Hypothalamus (tissue), 51 donors: ENCODE measurements at places on chromosomes 3 and 15.

DNA sequence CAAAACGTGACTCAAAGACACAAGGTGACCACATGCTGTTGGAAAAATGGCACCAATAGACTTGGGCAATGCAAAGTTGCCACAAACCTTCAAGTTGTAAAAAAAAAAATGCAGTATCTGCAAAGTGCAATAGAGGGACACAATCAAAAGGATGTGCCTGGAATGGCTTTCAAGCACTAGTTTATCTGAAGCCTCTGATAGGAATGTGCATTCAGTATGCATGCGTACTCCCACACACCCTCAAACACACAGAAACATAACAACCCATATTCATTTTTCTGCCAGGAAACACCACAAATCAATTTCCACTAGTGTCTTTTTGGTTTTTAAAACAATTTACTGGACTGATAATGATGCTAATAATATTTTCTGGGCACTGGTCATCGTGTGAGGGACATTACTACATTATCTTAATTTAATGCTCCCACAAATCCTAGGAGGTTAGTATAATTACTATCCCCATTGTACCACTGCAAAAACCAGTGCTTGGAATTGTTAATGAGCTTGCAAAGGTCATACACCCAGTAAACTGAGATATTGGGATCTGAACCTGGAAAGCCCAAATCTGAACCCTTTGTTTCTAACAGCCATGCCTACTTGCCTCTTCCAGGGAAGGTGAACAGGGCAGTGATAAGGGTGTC, 298.7 kb downstream of the MAGI1 start:
- DNase-seq, result no peak

DNA sequence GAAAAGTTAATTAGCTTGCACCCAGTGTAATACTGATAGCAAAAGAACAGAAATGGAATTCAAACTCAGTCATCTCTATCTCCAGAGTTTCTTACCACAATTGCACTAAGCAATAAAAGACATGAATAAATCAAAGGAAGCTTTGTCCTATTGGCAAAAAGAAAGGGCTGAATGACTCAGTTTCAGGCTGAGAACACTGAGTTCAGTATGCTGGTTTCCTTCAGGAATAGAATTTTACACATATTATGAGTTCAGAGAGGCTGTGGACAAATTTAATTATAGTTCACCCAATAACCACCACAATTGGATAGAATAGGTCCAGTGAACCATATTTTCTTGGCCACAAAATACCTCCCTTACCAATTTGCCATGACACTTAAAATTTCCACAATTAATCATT, 249.7 kb downstream of the KCNMB2 start:
- DNase-seq, result no peak

- DNase-seq, result no peak
Measured at GRCh38 chr3:48596157-48596556, 1.0 kb upstream of the COL7A1 start.

DNA sequence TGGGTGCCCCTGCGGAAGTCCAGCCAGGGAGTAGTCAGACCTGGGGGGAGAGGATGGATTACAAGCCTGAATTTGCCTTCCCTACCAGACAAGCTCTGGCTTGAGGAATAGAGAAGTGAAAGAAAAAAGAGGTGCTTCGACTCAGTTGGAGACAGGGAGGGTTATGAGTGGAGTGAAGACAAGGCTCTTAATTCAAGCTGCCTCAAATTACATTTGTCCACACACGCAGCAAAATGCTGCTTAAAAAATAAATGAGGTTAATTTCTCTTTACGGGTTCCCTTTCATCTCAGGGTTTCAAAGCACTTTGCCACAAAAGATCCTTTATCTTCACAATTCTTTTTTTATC, 49.0 kb upstream of the SLC4A7 start:
- DNase-seq, result no peak

GRCh38 chr3:53588122-53588521, 93.7 kb downstream of the CACNA1D start:
- DNase-seq, result no peak

GRCh38 chr15:69578787-69579583, 126.4 kb downstream of the RPLP1 start:
- no peak for DNase-seq

DNA sequence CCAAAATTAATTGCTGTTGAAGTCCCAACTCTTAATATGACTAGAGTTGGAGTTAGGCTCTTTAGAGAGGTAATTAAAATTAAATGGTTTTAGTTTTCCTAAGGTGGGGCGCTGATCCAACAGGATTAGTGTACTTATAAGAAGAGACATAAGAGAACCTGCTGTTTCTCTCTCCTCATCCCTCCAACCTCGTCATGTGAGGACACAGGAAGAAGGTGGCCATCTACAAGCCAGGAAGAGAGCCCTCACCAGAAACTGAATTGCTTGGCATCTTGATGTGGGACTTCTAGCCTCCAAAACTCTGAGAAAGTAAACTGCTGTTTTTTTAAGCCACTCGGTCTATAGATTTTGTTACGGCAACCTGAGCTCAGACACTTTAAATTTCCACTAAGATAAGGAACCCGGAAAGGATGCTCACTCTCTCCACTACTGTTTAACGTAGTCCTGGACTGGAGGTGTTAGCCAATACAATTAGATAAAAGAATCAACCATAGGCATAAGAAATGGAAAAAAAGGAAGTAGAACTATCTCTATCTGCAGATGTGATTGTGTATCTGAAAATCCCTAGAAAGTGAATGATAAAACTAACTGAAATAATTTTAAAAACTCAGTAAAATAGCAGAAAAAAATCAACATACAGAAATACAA, 26.8 kb downstream of the DCBLD2 start:
- no peak for DNase-seq

- no peak for DNase-seq
Measured at GRCh38 chr15:80934761-80935221, 54.8 kb downstream of the MESD start.

GRCh38 chr3:31275038-31275572, 257.6 kb upstream of the STT3B start:
- DNase-seq, result no peak

DNA sequence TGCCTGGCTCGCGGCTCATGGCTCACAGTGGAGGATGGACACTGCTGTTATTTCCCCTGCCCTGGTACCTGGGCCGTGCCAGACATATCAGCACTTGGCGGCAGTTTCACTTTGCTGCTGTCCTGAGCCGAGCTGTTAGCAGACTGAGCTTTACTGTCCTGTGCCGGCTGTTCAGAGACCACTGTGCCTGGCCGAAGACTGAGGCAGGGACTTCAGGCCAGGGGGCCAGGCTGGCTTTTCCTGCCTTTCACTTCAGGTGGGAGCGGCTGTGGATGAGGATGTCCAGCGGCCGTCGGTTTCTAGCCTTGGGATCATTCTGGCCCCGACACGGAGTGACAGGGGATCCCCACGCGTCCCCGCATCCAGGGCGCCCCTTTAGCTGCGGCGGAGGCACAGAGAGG, 1.1 kb downstream of the ATP10A start:
- no peak for DNase-seq

GRCh38 chr3:98921957-98922356, 20.5 kb upstream of the DCBLD2 start:
- DNase-seq, result no peak

DNA sequence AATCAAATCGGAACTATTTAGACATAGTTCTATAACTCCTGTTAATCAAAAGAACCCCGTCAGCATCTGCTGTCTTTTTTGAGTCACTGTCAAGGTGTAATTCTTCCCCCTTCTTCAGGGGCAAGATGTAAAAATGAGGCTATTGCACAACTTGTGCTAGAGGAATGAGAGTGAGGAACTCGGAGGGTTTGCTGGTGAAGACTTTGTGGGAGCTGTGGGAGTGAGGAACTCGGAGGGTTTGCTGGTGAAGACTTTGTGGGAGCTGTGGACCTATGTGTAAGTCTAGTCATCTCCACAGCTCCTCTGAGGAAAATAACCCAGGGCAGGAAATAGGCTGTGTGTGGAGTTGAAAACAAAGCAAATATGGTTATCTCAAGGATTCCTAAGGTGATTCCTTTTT, 2.5 kb upstream of the CERS3 start:
- DNase-seq, result no peak

DNA sequence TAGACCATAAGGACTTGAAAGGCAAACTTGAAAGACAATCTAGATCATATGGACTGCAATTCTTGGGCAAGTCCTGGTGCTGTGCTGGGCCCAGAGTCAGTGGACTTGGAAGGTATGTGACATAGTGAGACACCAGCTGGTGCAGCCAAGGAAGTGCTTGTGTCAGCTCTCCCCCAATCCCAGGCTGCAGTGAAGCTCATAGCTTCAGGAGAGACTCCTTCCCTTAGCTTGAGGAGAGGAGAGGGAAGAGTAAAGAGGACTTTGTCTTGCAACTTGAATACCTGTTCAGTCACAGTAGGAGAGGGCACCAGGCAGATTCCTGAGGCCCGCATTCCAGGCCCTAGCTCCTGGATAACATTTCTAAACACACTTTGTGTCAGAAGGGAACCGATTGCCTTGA, 127.4 kb upstream of the ZPLD1 start:
- DNase-seq, result no peak

DNA sequence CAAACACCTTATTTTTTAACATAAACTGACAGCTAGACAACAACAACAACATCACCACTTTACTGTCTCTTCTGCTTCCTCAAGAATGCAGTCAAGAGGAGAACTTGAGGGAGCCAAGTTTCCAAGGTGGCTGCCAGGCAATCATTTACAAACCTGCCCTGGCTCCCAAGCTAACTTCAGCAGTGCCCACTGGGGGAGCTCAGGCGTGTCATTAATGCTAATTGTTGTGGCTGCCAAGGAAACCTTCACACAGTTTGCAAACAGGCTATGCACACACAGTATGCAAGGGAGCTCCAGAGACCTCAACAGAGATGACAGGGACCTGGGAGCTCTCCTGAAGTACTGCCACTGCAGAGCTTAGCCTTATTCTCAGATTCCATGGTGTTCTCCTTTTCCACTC, 2.1 kb downstream of the DZIP1L start:
- DNase-seq, result no peak

GRCh38 chr3:174613173-174613572, 246.0 kb upstream of the NAALADL2 start:
- no peak for DNase-seq

DNA sequence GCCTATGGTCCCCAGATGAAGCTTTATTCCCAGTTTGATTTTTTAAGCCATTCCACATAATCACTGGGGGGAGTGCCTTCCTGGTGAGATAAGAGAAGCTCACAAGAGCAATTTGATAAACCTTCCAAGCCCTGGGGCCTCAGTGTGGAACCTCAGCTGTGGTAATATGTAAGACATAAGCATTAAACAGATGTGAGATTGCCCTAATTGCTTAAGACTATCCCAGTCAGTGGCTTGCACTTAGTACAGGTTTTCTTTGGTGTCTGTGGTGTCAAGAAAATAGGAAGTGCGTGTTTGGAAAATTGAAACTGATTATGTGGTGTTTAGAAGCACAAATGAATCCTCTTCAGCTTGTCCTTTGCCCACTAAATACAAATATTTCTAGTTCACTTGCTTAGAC, 54.3 kb downstream of the LRRN1 start:
- no peak for DNase-seq

DNA sequence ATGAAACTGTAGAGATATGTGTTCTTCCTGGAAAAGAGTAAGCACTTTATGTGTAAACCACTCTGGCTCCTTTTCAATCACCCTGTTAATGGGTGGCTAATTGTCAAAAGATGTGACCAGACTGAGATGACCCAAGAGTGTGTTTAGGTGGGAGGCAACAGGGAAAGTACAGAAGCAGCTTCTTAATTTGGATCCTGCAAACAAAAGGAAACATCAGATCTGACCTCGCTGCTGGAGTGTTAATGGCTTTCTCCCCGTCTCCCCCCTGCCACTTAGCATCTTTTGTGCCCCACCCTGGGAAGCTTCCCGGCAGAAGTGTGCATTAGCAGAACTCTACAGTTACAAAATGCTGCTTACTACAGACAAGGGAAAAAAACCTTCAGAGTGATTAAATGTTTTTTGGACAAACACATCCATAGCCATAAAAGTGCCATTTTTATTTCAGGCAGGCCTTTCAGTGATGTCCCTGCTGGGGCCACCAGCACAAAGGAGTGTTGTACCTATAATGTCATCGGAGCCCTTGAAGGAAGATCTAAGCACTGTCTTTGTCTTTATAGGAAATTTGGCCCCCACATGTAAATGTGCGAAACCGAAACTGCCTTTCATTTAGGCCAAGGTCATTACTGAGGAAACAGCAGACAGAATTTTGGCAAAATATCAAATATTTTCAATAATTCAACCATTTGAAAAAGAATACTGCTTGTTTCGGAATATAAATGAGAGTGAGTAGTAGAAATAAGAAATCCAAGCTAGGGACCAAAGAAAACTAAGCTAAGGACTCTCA, 311.0 kb downstream of the WDR72 start:
- DNase-seq, result no peak

GRCh38 chr15:99142562-99142961, 37.7 kb downstream of the SYNM start:
- DNase-seq, result no peak

DNA sequence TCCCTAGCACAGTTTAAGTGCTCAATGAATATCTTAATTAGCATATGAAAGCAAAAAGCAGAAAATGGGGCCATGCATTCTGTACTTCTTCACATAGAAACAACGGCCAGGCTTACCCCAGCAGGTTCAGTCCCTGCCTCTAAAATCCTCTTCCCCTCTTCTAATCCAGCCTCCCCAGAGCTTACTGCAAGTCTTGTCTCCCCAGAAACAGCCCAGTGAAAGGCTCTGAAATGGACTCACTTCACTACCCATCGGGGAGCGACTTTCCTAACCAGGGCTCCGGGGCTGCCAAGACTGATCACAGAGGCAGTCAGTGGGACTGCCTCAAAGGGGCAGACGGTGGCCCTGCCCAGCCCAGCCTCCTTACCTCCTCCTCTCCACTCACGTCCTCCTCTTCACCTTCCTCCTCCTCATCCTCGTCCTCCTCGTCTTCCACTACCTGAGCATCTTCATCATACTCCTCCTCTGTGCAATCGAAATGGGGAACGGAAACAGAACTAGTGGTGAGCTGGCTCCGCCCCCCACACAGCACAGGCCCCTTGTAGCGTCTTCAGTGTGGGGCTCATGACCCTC, 38.0 kb downstream of the ANP32A start:
- no peak for DNase-seq
